ENCODE measurements at places on chromosomes 13 and 19. TPM values are rescaled to one million over a fixed set of nuclear protein-coding genes. Genes with fewer than 3 reads are reported as not detected.
A peak's percentile ranks its signal among the peaks of the same experiment; 100 is the strongest.

DNA sequence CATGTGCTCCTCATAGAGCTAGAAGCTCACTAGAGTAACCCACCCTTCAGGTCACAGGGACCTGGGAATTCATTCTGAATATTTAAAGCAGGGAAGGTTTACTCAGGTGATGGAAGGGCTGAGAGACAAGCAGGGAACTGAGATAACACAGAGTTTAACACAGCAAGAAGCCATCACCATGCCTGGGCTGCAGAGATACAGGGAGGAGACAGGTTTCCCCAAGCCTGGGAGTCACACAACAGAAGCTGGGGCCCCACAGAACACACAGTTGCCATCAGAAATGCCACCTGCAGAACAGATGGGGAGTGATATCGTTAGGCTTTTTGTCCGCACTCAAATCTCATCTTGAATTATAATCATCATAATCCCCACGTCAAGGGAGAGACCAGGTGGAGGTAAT, 7.9 kb upstream of the CYSLTR2 start:
- H3K27ac ChIP-seq = no peak overlapping the region
- no peaks in the 10 kb centered on the region for H3K4me1 ChIP-seq
- H3K4me3 ChIP-seq = no peak overlapping the region
- no peak for DNase-seq

The WDR88 gene
- not detected for total RNA-seq

- H3K27ac ChIP-seq = no peak overlapping the region
- no peak overlapping the region for H3K4me3 ChIP-seq
- no peaks in the 10 kb centered on the region for H3K27me3 ChIP-seq
Observed at GRCh38 chr13:72656357-72656756, 71.1 kb downstream of the MZT1 start.

The UPF1 gene
- 31.4 TPM for total RNA-seq

DNA sequence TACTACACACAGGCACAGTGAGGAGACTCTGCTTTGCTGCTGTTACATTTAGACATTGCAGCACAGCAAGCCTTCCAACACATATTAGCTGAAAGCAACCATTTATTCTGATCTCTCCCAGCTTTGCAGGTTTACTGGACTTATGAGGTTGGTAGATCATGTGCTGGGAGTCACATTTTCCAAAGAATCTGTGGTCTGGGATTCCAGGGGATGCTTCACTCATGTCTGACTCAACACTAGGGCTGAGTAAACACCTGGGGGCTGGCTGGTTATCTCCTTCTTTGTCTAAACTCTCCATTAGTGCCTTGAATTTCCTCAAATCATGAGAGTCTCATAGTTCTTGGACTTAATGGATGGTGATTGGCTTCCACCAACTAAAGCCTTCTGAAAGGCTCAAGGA, 5.4 kb upstream of the LGALS13 start:
- no peaks in the 10 kb centered on the region for H3K27me3 ChIP-seq
- no peak for DNase-seq
- H3K4me1 ChIP-seq = no peaks in the 10 kb centered on the region
- H3K4me3 ChIP-seq = no peak overlapping the region
- no peak overlapping the region for H3K27ac ChIP-seq

The LMTK3 gene
- 0.18 TPM for total RNA-seq

DNA sequence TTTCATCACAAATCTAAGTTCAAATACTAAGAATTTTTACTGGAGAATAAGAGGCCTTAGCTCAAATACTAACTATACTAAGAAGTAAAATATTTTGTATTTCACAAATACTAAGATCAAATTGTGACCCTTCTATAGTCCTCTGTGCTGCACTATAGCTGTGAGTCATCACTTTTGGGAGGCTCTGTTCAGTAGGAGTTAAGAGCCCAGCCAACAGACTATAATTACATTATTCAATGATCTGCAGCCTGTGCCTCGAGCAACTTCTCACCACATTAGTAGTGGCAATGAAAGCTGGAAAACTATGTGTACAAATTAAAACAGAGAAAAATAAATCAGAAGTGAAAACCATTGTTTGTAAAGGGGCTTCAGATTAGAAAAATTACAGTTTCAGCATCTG, 147.3 kb upstream of the GPC6 start:
- H3K4me3 ChIP-seq = no peak overlapping the region
- no peaks in the 10 kb centered on the region for H3K27me3 ChIP-seq
- peak; percentile 64 for DNase-seq
- no peaks in the 10 kb centered on the region for H3K4me1 ChIP-seq
- H3K27ac ChIP-seq = no peak overlapping the region

DNA sequence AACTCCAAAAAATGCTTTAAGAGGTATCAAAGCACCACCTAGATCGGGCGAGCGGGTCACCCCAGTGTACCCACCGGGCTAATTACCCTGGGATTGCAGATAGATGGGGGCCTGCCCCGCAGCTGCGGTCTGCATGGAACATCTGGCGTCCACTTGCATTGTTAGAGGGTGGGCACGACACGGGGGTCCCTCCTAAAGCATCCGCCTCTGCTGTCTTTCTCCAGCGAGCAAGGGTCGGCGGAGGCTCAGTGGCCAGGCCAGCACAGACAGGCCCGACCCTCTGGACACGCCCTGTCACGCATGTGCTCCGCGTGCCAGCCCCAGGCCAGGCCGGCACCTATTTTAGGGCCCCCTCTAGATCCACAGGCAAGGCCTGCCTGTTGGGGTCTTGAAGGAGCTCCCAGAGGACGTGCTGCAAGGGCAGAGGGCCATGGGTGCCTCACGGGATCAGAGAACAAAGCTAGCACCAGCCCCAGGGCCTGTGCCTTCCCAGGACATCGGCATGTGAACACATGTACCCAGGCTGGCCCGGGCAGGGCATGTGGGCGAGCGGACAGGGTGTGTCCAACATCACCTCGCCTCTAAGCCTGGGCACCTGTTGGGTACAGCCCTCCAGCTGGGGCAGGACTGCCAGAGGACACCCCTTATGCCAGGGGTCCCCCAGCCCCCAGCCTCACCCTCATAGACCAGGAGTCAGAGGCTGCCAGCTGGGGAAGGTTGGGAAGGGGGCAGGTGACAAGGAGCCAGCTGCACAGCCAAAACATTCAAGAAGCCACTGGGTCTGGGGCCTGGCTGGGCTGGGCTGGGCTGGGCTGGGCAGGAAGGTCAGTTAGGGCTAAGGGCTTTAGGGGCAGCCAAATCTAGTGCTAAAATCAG, 35.6 kb upstream of the NANOS3 start:
- H3K27me3 ChIP-seq = no peaks in the 10 kb centered on the region
- peaks cover 33% of the 10 kb centered on the region for H3K4me1 ChIP-seq
- H3K36me3 ChIP-seq = peaks cover 16% of the 10 kb centered on the region
- peak overlapping the region; percentile 97 for H3K27ac ChIP-seq
- peak overlapping the region; percentile 95 for H3K4me3 ChIP-seq
- DNase-seq = no peak

GRCh38 chr19:44903602-44904425, 1.8 kb upstream of the APOE start:
- H3K4me3 ChIP-seq = no peak overlapping the region
- peaks cover 8% of the 10 kb centered on the region for H3K27me3 ChIP-seq
- peaks cover 3% of the 10 kb centered on the region for H3K4me1 ChIP-seq

The KLK10 gene
- not detected for total RNA-seq
